Heart right ventricle (tissue), 16 donors: ENCODE measurements at places on chromosomes 12 and 14. TPM values are rescaled to one million over a fixed set of nuclear protein-coding genes. Genes with fewer than 3 reads are reported as not detected.

MYH6 gene
- 105 TPM for total RNA-seq

CYP46A1 gene
- 4.7 TPM for total RNA-seq

LRRC43 gene
- total RNA-seq: 0.65 TPM

CLEC6A gene
- total RNA-seq: not detected

LRTM2 gene
- not detected for total RNA-seq
